Mucosa of descending colon (tissue), 3 donors: ENCODE measurements at places on chromosomes 3 and 15. TPM values are rescaled to one million over a fixed set of nuclear protein-coding genes. Genes with fewer than 3 reads are reported as not detected.

The VPS39 gene
- 66.7 TPM for total RNA-seq

The CYP11A1 gene
- total RNA-seq = 0.82 TPM

The KIF15 gene
- 1.6 TPM for total RNA-seq

The SPATA12 gene
- not detected for total RNA-seq

The EXD1 gene
- total RNA-seq = not detected

The MAN2C1 gene
- total RNA-seq = 217 TPM

The LAMB2 gene
- total RNA-seq = 354 TPM

The PAK6 gene
- 3.1 TPM for total RNA-seq

The CORO2B gene
- 1.3 TPM for total RNA-seq

The HIGD2B gene
- not detected for total RNA-seq

The GPR176 gene
- total RNA-seq = 4.9 TPM

The SLC12A8 gene
- total RNA-seq = 13.6 TPM

The CAMKV gene
- not detected for total RNA-seq

The UROC1 gene
- total RNA-seq = not detected

The ATP13A5 gene
- 0.41 TPM for total RNA-seq
